ENCODE measurements at places on chromosomes 7 and 10. TPM values are rescaled to one million over a fixed set of nuclear protein-coding genes. Genes with fewer than 3 reads are reported as not detected.

DNA sequence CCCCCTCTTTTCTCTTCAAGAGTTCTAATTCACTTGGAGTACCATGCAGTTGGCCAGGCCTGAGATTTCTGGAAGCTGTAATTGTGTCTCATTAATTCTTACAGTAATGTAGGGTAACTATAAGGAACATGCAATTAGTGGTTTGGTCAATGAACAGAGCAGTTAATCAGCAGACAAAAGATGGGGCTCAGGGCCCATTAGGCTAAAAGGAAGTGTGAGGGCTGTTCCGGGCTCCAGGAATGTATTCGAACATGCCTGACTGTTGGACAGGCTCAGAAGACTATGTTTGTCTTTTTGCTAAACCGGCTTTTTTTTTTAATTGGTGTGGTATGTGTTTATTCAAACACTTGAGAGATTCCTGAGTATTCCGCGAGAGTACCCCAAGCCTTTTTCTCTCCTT is 42.5 kb upstream of the FZD8 start:
- DNase-seq, result no peak
- no peaks in the 10 kb centered on the region for H3K27me3 ChIP-seq
- no peaks in the 10 kb centered on the region for H3K36me3 ChIP-seq
- H3K4me3 ChIP-seq, result no peak overlapping the region
- H3K4me1 ChIP-seq, result no peaks in the 10 kb centered on the region
- H3K27ac ChIP-seq, result no peak overlapping the region

DNA sequence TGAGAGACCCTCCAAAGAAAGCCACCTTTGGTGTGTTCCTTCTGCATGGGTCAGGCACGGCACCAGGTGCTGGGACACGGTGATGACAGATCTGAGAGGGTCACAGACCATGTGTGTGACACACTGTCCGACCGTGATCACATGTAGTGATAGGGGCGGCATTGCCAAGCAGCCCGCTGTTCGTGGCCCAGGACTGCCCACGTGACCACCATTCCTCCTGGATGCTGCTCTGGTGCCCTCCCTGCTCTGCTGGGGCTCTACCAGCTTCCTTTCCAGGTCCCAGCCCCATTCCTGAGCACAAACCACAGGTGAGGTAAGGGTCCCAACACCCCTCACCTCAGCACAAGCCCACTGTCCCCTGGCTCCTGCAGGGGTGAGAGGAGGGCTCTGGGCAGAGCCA is 10.1 kb upstream of the SLC18A3 start:
- H3K27ac ChIP-seq, result no peak overlapping the region
- H3K27me3 ChIP-seq, result peaks cover 3% of the 10 kb centered on the region
- H3K4me1 ChIP-seq, result no peaks in the 10 kb centered on the region

The ELAPOR2 gene
- polyA plus RNA-seq, result 2.7 TPM

The CRYGN gene
- polyA plus RNA-seq, result 0.56 TPM

DNA sequence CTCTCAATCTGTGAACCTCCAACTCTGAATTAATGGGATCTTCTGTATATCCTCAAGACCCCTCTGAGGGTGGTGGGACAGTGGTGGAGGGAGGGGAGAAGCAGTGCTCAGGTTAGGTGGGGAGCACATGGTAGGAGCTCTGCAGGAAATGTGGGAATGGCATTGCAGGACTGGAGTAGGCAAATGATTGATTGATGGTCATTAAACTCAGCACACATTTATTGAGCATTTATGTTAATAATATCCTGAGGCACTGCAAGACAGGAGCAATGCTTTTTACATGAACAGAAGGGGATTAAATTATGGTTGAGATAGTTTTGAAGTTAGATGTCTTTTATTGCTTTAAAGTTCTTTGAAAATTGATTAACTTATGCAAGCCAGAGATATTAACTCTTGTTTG is 14.1 kb downstream of the BMPER start:
- DNase-seq, result no peak
- no peaks in the 10 kb centered on the region for H3K36me3 ChIP-seq
- no peaks in the 10 kb centered on the region for H3K27me3 ChIP-seq

GRCh38 chr10:22335173-22335933 is 9.9 kb upstream of the SPAG6 start:
- peak; percentile 71 for DNase-seq
- H3K36me3 ChIP-seq, result no peaks in the 10 kb centered on the region
- H3K4me1 ChIP-seq, result no peaks in the 10 kb centered on the region

DNA sequence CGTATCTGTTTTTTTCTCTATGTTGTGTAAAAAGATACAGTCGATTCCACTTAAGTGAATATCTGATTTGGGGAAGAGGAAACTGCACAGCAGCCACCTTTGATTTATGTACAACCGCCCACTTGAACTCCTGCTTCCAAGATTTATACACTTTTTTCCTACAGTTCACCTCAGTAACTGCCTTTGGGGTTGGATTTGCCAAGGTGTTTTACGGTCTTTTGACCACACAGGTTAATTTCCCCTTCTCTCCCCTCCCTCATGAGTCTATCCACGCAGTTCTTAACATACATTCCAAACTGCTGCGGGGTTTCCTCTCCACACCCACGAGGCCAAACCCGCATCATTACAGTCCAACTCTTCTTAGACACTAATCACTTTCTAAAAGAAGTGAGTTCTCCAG is 277.0 kb downstream of the USP6NL start:
- no peaks in the 10 kb centered on the region for H3K36me3 ChIP-seq
- H3K4me1 ChIP-seq, result peaks cover 8% of the 10 kb centered on the region
- H3K4me3 ChIP-seq, result no peak overlapping the region
- no peak overlapping the region for H3K27ac ChIP-seq
- no peaks in the 10 kb centered on the region for H3K27me3 ChIP-seq
- no peak for DNase-seq

DNA sequence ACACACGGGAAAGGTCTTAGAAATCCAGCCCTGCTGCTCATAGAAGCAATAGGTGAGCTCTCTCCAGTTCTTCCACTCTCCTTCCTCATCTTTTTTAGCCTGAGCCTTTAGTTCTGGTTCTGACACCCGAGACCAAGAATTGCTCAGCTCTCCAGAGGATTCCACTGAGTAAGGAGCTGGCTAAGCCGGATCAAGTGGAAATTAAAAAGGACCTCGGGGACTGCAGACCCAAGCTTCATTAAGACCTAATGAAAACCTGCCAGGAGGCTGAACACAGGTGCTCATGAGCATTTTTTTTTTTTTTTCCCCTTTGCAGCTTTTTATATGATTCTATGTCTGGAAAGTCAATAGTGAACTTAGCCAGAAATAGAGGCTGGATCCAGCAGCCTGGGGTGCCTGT is 1176.0 kb upstream of the AUTS2 start:
- H3K27ac ChIP-seq, result no peak overlapping the region
- peaks cover 2% of the 10 kb centered on the region for H3K4me1 ChIP-seq
- H3K27me3 ChIP-seq, result no peaks in the 10 kb centered on the region
- no peak for DNase-seq
- no peaks in the 10 kb centered on the region for H3K36me3 ChIP-seq

DNA sequence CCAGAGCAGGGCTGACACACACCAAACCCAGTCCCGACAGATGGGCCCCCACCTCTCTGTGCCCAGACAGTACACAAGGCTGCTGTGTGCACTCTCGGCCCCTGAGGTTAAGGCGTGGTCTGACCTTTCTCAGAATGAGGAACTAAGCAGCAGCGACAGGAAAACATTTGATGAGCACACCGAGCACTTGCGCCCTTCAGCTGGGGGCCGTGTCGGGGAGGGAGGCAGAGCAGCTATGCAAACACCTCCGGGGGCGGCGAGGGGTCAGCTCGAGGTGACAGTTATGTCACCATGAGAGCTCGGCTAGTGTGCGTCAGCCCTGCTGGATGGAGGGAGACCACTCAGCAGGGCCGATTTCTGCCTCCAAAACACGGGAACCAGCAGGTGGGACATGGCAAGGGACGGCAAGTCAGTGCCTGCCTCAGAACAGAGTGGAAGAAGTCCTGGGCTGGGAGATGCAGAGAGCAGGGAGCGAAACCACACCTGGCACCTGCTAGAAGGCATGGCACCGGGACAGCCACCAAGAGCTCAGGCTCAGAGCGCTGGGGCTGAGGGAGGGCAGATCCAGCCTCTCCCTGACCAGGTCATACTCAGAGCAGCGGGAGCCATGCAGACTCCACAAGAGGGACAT is 57.4 kb downstream of the CHST15 start:
- no peak overlapping the region for H3K27ac ChIP-seq
- H3K4me3 ChIP-seq, result no peak overlapping the region

GRCh38 chr10:131743190-131744151 is 157.3 kb upstream of the PPP2R2D start:
- no peak overlapping the region for H3K27ac ChIP-seq
- H3K4me1 ChIP-seq, result no peaks in the 10 kb centered on the region
- no peaks in the 10 kb centered on the region for H3K36me3 ChIP-seq
- H3K4me3 ChIP-seq, result no peak overlapping the region
- no peak for DNase-seq
- no peaks in the 10 kb centered on the region for H3K27me3 ChIP-seq

DNA sequence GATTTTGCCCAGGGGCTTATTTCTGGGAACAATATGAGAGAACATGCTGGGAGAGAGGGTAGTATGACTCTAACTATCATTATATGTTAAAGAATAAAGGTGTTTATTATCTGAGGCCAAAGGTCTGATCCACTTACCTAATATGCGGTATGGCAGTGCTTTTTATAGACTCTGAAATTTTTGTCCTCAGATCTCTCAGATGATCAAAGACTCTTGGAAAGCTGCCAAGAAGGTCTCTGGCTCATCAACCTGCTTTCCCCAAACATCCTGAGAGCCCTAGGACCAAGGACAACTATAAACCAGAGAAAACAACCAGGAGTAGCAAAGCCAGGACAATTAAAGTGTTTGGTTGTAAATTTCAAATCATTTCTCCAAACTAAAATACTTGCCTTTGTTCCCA is 255.7 kb upstream of the LRRN3 start:
- no peak for DNase-seq
- H3K4me3 ChIP-seq, result no peak overlapping the region
- no peaks in the 10 kb centered on the region for H3K27me3 ChIP-seq
- no peaks in the 10 kb centered on the region for H3K4me1 ChIP-seq
- H3K27ac ChIP-seq, result no peak overlapping the region
- H3K36me3 ChIP-seq, result no peaks in the 10 kb centered on the region

DNA sequence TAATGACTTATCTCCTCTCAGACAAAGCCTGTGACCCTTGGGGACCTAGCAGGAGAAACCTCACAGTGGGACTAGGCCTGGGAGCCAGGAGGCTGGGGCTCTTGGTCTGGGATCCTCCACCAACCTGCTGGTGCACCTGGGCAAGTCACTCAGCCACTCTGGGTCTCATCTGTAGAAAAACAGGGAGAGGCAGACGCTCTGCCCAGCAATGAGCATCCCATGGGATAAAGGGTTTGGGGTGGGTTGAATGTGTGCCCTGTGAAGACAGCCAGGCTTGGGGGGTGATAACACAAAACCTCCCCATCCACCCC is 81.6 kb downstream of the ZMIZ1 start:
- no peaks in the 10 kb centered on the region for H3K36me3 ChIP-seq
- DNase-seq, result no peak
- no peak overlapping the region for H3K4me3 ChIP-seq
- H3K27me3 ChIP-seq, result no peaks in the 10 kb centered on the region

The ANXA8L1 gene
- 0.13 TPM for polyA plus RNA-seq

The RARRES2 gene
- 65.9 TPM for polyA plus RNA-seq

The HHEX gene
- 4.5 TPM for polyA plus RNA-seq

GRCh38 chr10:44417761-44418160 is 32.9 kb upstream of the CXCL12 start:
- no peaks in the 10 kb centered on the region for H3K27me3 ChIP-seq
- DNase-seq, result peak; percentile 26
- H3K27ac ChIP-seq, result no peak overlapping the region
- H3K36me3 ChIP-seq, result no peaks in the 10 kb centered on the region
- no peaks in the 10 kb centered on the region for H3K4me1 ChIP-seq
- H3K4me3 ChIP-seq, result no peak overlapping the region

The FGFBP3 gene
- 1.3 TPM for polyA plus RNA-seq

DNA sequence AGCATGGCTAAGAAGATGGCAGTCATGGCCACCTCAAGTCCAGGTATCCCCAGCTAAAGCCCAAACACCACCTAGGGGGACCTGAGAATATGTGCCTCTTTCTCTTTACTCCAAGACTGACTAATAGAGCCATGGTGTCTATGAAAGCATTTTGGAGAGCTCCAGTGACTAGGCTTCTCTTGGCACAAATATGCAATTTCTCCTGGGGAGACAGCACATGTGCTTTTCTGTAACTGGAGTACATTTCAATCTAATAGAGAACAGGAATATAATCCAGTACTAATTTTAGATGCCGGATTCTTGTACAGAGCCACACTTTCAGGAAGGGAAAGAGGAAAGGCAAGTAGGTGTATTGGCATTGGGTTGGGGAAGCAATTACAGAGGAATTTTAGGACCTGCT is 260.1 kb downstream of the BMPER start:
- DNase-seq, result no peak
- H3K27me3 ChIP-seq, result no peaks in the 10 kb centered on the region
- no peak overlapping the region for H3K27ac ChIP-seq
- no peaks in the 10 kb centered on the region for H3K4me1 ChIP-seq
- H3K36me3 ChIP-seq, result no peaks in the 10 kb centered on the region

GRCh38 chr7:106110238-106110560 is 1.9 kb downstream of the SYPL1 start:
- H3K4me1 ChIP-seq, result peaks cover 2% of the 10 kb centered on the region
- no peaks in the 10 kb centered on the region for H3K27me3 ChIP-seq
- H3K4me3 ChIP-seq, result no peak overlapping the region
- no peak overlapping the region for H3K27ac ChIP-seq
- DNase-seq, result no peak
- no peaks in the 10 kb centered on the region for H3K36me3 ChIP-seq

DNA sequence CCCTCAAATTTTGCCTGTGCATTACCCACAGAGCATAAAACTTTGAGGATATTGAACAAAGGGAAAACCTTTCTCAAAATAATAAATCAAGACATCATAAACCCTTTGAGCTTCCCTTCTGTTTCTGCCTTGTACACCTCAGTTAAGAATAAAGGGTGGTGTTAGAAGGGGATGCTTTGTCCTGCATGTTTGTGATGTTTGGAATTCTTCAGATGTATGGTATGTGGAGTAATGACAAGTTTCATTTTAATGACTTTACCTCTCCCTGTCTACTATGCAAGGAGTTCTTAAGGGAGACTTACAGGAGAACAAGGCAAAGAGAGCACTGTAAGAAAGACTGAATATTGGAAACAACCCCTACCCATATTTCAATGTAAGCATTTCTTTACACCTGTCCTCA is 99.2 kb downstream of the HECW1 start:
- H3K27ac ChIP-seq, result no peak overlapping the region
- no peak for DNase-seq
- H3K4me3 ChIP-seq, result no peak overlapping the region
- H3K36me3 ChIP-seq, result no peaks in the 10 kb centered on the region

The ZNF22 gene
- 20.3 TPM for polyA plus RNA-seq

The ZFAND4 gene
- 4.2 TPM for polyA plus RNA-seq

- H3K36me3 ChIP-seq, result peaks cover 5% of the 10 kb centered on the region
- no peaks in the 10 kb centered on the region for H3K27me3 ChIP-seq
- H3K27ac ChIP-seq, result no peak overlapping the region
Measured at GRCh38 chr7:127702938-127703337, 50.9 kb downstream of the SND1 start.
